Stimulated activated CD4-positive, alpha-beta T cell treated with anti-CD3 and anti-CD28 coated beads, Interleukin-1b, Interleukin-23, amount 100 ng/mL, for 48 hours (primary cell): ENCODE measurements at places on chromosomes 12 and 14.

DNA sequence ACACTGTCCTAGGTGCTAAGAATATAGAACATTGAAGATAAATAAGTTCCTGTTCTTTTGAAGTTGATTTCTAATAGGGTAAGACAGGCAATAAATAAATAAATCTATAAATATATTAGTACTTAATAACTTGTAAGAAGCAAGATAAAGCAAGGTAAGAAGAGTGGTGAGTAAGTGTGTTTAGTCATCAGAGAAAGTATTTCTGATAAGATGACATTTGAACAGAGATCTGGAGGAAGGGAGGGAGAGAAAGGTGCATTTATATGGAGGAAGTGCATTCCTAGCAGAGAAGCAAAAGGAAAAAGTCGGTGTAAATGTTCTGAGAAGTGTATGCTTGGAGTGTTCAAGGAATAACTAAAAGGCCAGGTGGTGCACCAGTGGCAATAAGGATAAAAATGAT lies 184.4 kb upstream of the GRIP1 start:
- no peak for DNase-seq

GRCh38 chr14:103273745-103274615 lies 60.1 kb upstream of the EIF5 start:
- DNase-seq: no peak

- DNase-seq: no peak
Measured at GRCh38 chr12:72228424-72228823, 43.7 kb upstream of the TRHDE start.

DNA sequence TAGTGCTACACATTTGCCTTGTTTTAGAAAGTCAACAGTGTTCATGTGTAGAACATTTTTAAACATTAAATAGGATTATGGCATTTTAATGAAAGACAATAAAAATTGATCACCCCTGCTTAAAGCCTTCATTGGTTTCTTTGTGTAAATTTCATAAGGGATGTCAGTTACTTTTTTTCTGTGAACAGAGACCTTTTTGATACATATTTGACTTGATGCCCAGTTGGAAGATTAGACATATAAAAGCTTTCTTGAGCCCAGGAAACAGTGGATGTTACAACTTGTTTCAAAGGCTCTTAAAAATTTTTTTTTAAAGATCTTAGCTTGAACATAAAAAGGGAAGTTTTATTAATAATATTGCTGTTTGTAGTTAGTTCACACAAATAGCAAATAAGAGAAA lies 168.7 kb upstream of the PDZRN4 start:
- DNase-seq: no peak

- DNase-seq: no peak
Measured at GRCh38 chr14:61489932-61490331, 168.6 kb downstream of the PRKCH start.

DNA sequence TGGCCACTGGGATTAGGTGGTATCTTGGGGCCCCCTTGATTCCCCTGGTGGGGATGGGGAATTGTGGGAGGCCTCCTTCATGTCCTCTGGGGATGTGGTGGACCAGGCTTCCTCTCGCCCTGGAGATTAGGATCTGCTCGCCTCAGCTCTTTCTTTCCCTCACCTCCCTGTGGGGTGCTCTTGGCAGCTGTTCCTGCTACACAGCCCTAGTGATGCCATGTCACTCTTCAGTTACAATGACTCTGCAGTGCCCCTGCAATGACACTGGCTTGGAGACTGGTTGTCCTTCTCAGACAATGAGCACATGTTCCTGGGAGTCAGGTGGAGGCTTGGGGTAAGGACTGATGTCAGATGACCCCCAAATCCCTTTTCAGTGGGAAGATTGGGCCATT lies 83.9 kb downstream of the ADCK1 start:
- no peak for DNase-seq

DNA sequence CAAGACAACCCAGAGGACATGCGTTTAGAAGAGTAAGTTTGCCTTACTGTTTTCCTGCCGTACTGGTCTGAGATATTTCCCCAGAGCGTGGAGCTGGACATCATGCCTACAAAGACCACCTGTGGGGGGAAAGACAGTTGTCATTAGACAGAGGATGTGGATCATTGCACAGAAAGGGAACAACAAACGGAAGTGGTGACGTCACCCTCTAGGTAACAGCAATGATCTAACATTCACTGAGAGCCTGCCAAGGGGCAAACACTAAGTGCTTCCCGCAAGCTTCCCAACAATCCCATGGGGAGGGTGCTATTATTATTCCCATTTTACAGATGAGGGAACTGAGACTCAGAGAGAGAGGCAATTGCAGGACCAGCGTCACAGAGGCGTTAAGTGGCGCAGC lies 48.5 kb downstream of the SVOP start:
- DNase-seq: no peak
